ENCODE measurements at places on chromosomes 16 and 17.

DNA sequence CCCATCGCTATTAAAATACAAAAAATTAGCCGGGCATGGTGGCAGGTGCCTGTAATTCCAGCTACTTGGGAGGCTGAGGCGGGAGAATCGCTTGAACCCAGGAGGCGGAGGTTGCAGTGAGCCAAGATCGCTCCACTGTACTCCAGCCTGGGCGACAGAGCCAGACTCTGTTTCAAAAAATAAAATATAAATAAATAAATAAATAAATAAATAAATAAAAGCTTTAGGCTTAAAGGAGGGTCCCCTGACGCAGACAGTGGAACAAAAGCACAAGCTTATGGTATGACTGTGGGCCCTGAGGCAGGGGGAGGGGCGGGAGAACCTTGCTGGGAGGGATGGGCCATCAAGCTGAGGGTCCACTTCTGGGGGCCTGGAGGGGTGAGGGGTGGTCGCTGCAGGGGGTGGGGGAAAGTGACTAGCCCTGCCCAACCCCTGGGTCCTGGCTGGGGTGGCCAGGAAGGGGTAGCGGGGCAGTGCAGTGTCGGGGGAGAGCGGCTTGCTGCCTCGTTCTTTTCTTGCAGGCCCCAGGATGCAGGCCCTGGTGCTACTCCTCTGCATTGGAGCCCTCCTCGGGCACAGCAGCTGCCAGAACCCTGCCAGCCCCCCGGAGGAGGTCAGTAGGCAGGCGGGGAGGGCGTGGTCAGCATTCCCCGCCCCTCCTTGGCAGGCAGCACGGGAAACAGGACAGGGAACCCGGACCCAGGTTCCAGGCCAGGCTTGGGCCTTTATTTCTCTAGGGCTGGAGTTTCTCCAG lies 4.7 kb downstream of the SERPINF1 start:
- no peak for DNase-seq

DNA sequence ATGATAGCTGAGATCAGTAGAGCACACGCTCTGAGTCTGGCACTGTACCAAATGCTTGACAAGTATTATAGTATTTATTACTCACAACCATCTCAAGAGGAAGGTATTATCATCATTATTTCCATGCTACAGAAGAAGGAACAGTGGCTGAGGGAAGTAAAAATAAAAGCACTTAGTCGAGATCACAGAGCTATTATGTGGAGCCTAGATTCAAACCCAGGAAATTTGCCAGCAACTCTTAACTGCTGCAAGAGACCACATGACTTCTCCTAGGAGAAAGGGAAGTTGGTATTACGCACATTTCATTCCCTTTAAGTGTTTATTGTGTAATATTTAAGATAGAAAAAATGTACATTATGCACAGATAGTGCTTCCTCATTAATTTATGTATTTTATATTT lies 1.0 kb upstream of the RHOT1 start:
- DNase-seq, result no peak

DNA sequence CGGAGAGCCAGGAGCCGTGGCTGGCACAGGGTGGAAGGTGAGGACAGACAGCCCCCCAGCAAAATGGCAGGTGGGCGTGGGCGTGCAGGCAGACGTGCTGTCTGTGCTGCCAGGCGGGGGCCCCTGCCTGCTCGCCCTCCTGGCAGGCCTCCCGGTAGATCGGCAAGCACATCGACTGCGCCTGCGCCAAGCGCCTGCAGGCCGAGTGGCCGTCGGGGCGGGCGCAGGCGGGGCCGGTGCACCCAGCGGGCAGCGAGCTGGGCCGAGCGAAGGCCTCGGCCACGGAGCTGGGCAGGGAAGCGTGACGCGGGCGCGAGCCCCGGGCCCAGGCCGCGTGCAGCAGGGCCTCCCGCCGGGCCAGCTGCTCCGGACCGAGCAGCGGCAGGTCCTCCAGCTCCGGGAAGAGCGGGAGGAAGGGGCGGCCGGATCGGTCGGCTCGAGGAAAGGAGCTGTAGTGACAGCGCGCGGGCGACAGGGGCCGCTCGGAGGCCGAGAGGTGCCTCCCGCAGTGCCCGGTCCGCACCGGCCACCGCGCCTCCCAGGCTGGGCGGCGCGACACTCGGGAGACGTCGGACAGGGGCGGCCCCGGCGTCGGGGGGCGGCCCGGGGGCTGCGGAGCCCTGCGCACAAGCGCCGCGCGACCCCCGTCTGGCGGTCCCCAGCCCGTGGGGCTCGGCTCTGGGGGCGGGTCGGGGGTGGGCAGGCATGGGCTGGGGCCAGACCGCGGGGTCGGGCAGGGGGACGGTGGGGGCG lies 16.9 kb downstream of the GRIN2C start:
- no peak for DNase-seq

GRCh38 chr17:43446773-43447172 lies 37.0 kb upstream of the DHX8 start:
- DNase-seq, result no peak

DNA sequence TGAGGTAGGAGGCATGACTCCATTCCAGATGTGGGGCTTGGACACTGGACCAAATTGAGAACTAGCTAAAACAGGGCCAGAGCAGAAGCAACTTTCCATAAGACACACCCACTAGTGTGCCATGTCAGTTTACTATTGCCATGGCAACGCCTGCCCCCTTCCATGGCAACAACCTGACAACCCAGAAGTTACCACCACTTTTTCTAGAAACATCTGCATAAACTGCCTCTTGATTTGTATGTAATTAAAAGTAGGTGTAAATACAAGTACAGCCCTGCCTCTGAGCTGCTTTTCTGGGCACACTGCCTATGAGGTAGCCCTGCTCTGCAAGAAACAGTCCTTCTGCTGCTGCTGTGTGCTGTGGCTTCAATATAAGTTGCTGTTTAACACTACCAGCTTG lies 19.5 kb upstream of the SCNN1B start:
- DNase-seq, result no peak

GRCh38 chr16:75112734-75113491 lies 3.7 kb downstream of the LDHD start:
- no peak for DNase-seq

DNA sequence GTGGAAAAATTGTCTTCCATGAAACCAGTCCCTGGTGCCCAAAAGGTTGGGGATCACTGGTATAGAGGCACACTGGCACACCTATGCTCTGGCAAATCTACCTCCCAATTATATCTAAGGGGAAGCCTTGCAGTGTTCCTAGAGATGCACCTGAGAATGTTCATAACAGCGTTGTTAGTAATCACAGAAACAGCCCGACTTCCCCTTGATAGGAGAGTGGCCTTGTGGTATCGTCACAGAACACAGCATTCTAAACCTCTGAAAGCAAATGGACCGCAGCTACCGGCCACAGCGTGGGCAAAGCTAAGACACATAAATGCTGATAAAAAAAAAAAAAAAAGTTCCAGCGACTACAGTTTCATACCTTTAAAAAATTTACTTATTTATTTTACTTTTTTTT lies 39.1 kb upstream of the ADGRG1 start:
- no peak for DNase-seq

- no peak for DNase-seq
These were observed 184.4 kb downstream of the MAF start for GRCh38 chr16:79415983-79416640.

DNA sequence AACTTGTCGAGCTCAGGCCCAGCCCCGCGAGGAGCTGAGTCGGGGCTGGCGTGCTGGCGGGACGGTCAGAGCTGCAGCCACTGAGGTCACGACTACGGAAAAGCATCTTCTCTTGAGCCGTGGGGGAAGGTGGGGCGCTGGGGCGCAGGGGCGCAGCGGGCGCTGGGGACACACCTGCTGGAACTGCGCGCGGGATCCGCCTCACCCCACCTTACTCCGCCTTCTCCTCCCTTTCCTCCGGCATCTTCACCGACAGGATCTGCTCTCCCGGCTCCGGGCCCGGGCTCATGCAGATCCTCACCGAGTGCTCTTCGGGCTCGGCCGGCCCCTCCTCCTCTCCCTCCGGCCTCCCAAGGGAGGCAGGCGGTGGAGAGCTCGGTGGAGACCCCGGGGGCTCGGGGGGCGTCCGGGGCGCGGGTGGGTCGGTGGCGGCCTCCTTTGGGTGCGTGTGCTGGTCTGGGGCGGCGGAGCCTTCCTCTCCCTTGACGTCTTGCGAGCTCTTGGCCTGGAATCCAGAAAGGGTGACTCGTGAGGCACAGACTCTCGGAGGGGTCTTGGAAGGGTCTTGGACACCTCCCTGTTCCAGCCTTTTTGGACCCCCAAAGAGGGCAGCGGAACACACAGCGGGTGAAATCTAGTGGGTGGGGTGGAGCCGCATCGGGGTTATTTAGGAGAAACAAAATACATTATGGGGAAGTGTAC lies 81.8 kb upstream of the KIFC3 start:
- no peak for DNase-seq

DNA sequence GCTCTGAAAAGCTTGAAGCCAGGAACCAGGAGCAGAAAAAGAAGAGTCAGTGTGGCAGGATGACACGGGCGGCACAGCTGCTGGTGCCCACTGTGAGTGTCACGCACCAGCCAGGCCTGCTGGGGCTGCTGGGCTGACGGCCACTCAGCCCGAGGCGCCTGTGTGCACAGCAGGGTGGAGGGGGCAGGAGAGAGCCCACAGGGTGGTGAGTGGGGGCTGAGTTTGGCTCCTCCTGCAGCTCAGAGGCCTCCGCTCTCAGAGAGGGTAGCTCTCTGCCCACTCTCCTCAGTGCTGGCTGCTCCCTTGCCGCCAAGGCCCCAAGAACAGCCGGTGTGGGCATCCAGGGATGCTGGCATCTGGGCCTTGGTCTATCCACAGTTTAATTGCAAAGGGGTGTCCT lies 59.6 kb downstream of the GSG1L start:
- no peak for DNase-seq

DNA sequence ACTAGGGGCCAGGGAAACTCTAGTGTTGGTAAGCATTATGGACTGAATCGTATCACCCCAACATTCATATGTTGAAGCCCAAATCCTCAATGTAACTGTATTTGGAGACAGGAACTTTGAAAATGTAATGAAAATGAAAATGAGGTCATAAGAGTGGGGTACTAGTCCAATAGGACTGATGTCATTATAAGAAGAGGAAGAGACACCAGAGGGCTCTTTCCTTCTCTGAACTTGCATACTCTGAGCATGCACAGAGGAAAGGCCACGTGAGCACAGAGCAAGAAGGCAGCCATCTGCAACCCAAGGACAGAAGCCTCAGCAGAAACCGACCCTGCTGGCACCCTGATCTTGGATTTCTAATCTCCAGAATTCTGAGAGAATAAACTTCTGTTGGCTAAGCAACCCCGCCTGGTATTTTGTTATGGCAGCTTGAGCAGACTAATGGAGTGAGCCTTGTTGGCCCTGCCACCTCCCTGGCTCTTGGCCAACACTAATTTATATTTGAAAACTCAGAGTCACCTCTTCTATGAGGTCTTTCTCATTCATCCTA lies 273.4 kb downstream of the NTN1 start:
- no peak for DNase-seq

DNA sequence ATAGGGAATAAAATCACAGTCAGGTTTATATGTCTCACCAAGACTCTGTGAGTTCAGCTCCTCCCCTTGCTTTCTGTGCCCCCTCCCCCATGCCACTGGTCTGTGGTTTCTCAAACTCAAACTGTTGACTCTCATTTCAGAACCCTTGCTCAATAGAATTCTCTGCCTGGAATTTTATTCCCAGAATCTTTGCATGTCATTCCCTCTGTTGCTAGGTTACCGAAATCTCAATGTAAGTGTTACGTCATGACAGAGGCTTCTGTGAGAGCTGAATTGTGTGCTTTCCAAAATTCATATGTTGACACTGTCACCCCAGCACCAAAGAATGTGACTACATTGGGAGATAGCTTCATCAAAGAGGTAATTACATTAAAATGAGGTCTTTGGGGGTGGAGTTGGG lies 1938.8 kb downstream of the TP53TG3F start:
- DNase-seq, result no peak

- no peak for DNase-seq
These were observed 14.4 kb downstream of the CDIPT start for GRCh38 chr16:29848420-29849297.

GRCh38 chr17:73474370-73474988 lies 162.7 kb upstream of the CDC42EP4 start:
- DNase-seq, result no peak

- DNase-seq, result no peak
These were observed 180.8 kb downstream of the XYLT1 start for GRCh38 chr16:17289674-17290635.

DNA sequence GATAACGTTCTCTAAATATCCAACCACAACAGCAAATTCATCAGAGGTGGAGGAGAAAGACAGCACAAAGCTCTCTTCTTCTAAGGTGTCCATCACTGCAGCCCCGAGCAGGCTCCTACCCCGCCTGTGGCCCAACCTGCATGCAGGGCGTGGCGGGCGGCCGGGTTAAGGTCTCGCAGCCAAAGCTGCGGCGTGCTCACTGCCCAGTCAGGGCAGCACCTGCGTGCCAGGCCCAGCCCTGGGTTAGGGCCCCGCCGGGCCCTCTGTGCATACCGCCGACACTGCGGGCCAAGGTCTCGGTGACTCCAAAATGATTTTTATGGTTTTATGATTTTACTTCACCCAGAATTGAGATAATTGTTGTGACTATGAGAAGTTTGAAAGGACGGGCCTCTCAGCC lies 57.8 kb downstream of the FOXK2 start:
- DNase-seq, result no peak

- DNase-seq, result no peak
These were observed 502.8 kb upstream of the CDH11 start for GRCh38 chr16:65624666-65625065.

DNA sequence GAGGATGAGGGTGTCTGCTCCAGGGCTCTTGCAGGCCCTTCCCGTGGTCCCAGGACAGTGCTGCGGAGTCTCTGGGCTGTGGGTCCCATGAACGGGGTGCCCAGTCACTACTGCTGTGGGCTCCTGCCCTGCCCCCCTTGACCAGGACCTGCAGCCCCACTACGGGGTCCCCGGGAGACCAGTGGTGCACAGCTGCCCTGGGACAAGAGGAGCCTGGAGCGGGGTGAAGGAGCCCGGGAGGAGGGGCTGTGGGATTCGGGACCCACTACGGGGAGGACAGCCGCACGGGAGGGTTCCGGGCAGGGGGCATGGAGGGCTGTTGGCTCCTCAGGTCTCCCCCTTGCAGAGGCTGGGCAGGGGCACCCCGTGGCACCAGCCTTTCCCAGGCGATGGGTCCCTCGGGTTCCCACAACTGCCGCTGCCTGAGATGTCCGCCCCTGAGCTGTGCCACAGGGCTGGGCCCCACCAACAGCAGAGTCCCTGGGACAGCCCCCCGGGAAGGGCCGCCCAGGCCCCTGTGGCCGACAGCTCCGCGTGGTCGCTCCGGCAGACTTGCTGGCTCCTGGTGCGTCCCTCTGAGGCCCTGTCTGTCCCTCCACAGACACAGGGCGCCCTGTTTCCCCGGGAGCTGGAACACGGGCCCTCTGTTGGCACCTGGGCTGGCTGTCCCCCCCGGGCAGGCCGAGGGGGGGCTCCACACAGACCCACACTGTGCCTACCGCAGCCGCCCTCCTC lies 52.1 kb upstream of the GNG13 start:
- no peak for DNase-seq

GRCh38 chr17:43467981-43468581 lies 15.7 kb upstream of the DHX8 start:
- no peak for DNase-seq

DNA sequence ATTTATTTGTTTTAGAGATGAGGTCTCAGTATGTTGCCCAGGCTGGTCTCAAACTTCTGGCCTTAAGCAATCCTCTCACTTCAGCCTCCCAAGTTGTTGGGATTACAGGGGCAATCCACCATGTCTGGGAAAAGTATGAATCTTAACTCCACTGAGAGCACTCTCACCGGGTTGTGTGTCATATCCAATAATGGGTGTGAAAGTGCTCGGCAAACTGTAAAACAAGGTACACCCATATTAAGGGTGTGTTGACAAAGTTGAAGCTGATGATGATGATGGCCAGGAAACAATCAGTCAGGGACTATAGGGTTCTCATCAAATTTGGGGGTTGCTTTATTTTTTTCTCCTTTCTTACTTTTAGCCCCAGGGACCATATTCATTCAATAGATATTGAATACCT lies 25.3 kb upstream of the TMC5 start:
- DNase-seq, result no peak
